Non-pigmented ciliary epithelial cell (primary cell): ENCODE measurements at places on chromosomes 6 and 20.

- no peak for DNase-seq
Measured at GRCh38 chr6:33974030-33974429, 170.2 kb upstream of the MLN start.

DNA sequence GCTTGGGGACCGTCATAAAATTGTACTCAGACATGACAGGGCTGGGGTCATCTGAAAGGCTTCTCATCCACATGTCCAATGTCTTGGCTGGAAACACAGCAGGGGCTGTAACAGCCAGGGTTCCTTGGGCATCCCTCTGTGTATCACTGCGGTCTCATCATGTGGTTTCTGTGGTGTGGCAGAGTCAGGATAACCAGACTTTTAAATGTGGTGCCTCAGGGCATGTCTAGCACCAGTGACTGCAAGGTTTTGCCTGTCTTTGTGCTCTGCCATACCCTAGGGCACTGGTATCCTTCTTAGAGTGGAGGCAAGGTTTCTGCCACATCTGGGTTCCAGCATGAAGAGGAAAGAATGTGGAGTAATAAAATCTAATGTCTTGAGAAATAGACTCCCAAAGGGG, 124.2 kb downstream of the PLEKHG1 start:
- no peak for DNase-seq

DNA sequence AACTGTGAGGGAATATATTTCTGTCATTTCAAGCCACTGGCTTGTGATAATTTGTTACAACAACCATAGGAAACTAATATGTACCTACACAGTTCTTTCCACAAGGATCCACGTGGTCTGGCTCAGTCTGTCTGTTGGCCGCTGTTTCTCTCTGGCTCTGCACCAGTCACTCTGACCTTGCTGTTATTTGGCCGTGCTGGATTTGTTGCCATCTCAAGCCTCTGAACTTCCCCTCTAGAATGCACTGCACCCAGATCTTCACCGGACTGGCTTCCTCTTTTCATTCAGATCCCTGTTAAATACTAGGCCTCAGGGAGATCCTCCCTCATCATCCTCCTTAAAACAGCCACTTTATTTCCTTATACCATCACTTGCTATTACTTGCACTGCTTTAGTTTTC, 446.8 kb downstream of the TFAP2B start:
- no peak for DNase-seq

GRCh38 chr6:85460921-85461797, 11.3 kb downstream of the NT5E start:
- no peak for DNase-seq

DNA sequence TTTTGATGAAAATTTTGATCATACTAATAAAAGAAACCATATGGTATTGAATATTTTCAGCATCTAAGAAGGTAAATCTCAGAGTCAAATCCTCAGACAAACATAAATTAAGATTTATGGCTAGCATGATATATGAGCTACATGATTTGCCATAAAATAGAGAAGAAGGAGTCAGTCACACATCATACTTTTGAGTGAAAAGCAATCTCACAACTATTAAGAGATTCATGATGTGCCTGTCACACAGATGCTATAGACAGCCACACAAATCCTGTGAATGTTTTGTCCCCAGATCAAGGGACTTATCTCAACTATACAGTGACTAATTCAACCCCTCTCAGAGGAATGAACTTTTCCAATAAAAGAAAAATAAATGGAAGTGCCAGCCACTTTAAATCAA, 85.7 kb downstream of the BTBD9 start:
- no peak for DNase-seq

DNA sequence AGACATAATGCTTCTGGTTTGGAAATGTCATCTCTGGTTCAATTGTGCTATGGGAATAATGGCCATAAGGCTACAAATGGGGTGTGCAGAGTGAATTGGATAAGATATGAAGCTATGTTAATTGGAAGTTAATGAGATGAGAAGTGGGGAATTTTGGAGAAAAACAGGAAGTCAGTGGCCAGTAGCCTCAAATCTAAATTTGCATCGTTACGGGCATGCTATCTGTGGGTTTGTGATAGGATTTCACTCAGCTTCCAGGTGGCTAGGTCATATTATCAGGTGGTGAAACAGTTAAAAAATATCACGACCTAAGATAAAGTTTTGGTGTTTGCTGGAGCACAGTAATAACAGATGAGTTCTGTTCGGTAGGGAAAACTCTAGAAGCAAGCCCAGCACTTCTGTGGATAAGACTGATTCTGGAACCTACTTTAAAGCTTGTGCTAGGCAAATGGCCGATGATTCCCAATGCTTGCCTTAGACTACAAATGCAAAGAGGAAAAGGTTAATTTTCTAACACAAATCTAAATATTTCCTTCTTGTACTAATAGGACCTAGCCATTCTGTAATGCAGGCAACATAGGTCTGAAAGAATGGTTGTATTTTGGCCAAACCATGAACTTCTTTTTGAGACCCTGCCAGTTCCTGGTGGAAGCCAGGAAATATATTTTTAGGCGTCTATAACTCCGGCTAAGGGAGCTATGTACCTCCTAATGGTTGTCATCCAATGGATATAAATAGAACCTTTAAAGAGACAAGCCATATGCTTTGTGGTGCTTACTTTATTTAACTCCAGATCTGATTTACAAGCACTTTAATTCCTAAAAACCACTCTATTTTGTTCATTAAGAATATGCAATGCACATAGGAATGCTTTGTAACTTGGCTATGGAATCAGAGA, 111.0 kb downstream of the PLCB1 start:
- DNase-seq = no peak

- DNase-seq = no peak
Measured at GRCh38 chr20:45672765-45673164, 2.7 kb upstream of the WFDC11 start.

- no peak for DNase-seq
Measured at GRCh38 chr6:2503816-2504494, 246.8 kb downstream of the MYLK4 start.

DNA sequence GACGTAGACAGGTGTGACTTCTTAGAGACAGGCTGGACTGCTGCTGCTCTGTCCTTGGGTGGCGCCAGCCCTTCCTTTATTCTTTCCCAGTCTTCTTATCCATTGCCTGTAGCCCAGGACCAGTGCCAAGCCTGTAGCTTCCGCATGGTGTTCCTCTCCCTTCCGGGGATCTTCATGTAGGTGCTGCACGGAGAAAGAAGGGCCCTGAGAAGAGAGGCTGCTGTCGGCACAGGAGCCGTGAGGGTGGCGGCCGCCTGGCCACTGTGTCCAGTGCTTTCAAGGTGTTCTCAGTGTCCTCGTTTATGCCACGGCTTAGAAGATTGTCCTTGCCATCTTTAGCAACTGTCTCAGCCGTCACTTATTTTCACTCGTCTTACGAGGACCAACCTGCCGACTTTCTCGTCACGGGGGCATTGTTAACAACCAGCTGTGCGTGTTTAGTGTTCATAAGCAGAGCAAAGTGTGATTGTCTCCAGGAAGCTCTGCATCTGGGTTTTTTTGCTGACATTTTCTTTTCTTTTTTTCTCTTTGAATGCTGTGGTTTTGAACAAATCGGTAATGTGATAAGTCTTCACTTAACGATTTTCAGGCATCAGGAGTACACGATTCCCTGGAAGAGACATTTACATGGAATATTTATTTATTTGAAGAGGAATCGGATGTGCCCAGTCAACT, 61.2 kb downstream of the PPP1R14C start:
- DNase-seq = no peak

- DNase-seq = no peak
Measured at GRCh38 chr20:2820084-2820895, 4.1 kb downstream of the TMEM239 start.

DNA sequence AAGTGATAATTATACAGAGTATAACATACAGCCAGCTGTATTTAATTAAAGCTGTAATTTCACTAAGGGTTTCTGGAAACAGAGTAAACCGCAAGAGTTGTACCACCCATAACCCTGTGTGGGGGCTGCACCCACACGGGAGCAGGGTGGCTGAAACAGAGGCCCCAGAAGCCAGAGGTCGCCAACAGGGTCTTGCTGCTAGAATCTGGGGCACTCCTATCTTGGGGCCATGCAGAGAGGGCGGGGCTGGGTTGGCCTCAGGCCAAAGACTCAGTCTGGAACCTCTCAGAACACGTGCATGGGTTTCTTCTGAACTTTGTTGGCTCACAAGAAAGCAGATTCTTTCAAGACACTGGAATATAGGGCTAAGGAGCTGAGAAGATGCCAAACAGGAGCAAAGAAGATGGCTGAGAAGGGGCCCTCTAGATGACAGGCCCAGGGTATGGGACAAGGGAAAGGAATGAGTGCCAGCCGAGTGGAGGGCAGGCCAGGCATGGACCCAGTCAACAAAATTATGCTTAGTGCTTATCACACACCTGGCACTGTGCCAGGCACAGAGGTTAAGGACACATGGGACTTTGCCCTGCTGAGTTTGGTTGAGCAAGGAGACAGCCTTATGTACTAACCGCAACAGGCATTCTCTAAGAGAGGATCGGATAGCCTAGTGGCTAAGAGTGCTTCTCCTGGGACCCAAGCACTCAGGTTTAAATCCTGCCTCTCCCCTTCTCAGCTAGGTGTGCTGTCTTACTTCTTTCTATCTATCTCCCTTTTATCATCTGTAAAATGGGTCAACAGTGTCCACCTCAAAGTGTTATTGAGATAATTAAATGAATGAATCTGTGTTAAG, 96.6 kb upstream of the FOXP4 start:
- DNase-seq = no peak

GRCh38 chr20:20139403-20139802, 87.1 kb downstream of the CFAP61 start:
- no peak for DNase-seq

GRCh38 chr20:55561259-55561658, 444.1 kb downstream of the CBLN4 start:
- DNase-seq = no peak

GRCh38 chr20:47293631-47294030, 62.9 kb downstream of the ZMYND8 start:
- no peak for DNase-seq

GRCh38 chr6:125791820-125792165, 1.0 kb downstream of the NCOA7 start:
- no peak for DNase-seq

- no peak for DNase-seq
Measured at GRCh38 chr6:31533455-31533841, 4.7 kb downstream of the MCCD1 start.

GRCh38 chr6:142349215-142349823, 47.5 kb downstream of the ADGRG6 start:
- no peak for DNase-seq

DNA sequence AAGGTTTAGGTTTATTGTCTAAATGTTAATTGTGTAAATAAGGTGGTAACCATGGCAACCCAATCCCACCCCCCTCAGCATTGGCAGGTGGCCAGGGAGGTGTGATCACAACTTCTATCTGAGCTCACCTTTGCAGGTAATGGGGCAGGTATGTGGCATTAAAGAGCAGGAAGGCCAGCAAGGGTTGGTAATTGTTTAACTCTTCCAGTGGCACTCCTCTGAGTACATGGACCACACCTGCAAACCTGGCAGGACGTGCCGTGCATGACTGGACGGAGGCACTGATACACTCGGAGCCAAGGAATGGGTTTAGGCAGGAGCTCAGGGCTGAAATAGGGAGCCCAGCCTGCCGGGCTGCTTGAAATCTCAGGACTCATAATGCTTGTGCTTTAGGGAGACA, 107.0 kb upstream of the BMP2 start:
- DNase-seq = no peak

DNA sequence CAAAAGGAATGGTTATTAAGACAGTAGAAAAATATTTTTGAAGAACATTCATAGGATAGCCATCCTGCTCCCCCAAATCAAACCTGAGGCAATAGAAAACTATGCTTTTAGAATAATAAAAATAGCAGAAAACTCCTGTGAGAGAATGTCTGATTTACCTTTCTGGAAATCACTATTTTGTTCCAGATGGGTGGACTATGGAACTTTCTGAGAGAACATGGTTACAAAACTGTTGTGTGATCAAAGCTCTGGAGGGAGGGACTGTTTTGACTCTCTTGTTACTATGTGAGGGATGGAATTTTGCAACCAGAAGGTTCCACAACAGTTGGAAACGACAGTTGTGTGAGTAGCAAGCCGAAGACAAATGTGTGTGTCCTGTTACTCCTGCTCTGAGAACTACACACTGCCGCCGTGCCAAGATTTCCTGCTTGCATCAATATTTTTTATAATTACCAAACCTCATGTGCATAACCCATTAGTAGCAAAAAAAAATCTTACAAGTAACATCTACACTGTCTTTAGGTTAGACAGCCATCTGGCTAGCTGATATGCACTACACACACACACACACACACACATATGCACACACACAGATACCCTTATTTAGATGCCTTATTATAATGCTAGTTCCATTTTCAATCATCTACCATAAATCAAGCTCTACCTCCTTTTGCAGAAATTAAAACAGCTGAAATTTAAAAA, 11.0 kb upstream of the HIVEP1 start:
- no peak for DNase-seq

DNA sequence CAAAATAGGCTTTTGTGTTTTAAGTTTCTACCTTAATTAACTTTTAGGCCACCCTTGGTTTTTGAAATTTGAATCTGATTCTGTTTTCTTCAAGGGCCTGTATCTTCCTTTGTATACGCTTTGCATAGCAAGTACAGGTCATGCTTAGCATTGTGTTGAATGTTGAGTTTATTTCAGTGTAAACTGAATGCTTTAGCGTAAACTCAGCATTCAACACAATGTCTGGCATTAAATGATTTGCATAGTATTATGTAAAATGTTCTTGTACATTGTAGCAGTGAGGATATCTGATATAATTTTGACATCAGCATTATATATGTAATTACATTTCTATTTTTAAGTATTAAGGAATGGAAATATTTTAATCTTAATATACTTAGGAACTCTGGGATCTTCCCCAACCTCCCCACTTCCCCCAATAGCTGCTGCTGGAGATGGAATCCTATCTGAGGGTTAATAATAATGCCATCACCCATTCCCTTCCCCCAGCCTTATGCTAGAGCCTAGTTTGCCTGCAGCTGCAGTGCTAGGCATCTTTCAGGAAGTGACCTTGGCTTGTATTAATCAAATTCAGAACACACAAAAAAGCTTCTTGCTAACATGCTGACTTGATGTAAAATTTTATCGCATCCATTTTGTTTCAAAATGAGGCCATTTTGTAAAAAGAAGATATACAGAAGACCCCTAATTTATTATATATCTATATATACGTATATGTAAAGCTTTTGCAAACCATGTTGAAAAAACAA, 73.1 kb downstream of the NCOA3 start:
- no peak for DNase-seq

DNA sequence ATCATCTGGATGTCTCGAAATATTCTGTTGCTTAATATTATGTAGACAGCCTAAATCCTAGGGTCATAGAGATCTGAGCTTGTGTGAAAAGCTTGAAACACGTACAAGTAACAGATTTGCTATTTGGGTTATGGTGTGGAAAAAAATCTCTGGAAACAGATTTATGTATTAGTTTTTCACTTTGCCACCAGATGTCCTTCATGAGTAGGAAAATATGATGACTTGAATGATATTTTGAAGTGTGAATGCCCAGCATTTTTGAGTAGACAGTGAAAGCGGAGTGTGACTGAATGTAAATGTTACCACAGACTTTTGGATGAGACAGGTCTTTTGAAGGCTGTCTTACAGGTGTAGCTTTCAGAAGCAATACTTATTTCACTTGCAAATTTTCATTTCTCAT, 4.2 kb upstream of the BMP6 start:
- DNase-seq = no peak

GRCh38 chr20:41111578-41111951, 25.8 kb upstream of the PLCG1 start:
- no peak for DNase-seq

GRCh38 chr20:63087236-63087871, 80.6 kb upstream of the BHLHE23 start:
- DNase-seq = no peak
